Activated naive CD4-positive, alpha-beta T cell (primary cell): ENCODE measurements at places on chromosomes 11 and 22.

- no peak for DNase-seq
These were observed 90.7 kb upstream of the PHOX2A start for GRCh38 chr11:72334651-72335050.

GRCh38 chr11:121024989-121025388 is 1.1 kb downstream of the TBCEL start:
- DNase-seq, result no peak

DNA sequence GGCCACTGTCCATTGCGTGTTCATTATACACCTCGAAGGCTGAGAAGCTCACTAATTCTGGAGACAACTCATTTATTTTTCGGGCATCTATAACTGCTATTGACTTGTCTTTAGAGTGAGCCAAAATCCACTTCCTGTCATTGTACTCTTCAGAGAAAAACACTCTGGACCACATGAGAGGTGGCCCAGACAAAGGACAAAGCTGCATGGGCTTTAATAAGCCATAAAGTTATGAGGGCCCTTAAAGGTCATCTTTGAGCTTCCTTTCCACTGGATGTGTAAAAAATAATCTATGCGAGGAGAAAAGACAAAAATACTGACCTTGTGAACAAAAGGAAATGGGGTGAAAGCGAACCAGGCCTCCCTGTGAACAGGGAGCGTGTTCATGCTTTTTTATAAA is 63.5 kb upstream of the ZC3H12C start:
- DNase-seq, result no peak

- no peak for DNase-seq
These were observed 43.2 kb upstream of the ACCSL start for GRCh38 chr11:44004452-44005062.

GRCh38 chr11:124346311-124346955 is 26.4 kb upstream of the OR8D2 start:
- no peak for DNase-seq

- DNase-seq, result no peak
These were observed 46.4 kb downstream of the PAX6 start for GRCh38 chr11:31764766-31765165.

DNA sequence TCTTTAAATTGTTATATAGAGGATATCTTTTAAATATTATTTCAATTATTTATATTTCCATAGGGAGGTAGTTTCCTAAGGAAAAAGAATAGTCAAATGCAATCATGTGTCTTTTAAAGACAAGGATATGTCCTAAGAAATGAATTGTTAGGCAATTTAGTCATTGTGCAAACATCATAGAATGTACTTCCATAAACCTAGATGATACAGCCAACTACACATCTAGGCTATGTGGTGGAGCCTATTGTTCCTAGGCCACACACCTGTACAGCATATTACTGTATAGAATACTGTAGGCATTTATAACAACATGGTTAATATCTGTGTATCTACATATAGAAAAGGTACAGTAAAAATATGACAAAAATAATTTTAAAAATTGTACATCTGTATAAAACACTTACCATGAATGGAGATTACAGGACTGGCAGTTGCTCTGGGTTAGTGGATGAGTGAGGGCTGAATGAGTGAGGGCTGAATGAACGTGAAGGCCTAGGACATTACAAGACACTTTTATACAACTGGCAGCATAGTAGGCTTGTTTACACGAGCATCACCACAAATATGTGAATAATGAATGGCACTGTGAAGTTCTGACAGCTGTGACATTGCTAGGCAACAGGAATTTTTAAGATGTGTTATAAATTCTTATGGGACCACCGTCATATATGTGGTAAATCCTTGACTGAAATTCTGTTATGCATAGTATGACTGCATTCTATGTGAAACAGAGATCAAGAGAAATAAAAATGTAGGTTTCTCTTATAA is 1879.0 kb upstream of the RAG2 start:
- DNase-seq, result no peak

DNA sequence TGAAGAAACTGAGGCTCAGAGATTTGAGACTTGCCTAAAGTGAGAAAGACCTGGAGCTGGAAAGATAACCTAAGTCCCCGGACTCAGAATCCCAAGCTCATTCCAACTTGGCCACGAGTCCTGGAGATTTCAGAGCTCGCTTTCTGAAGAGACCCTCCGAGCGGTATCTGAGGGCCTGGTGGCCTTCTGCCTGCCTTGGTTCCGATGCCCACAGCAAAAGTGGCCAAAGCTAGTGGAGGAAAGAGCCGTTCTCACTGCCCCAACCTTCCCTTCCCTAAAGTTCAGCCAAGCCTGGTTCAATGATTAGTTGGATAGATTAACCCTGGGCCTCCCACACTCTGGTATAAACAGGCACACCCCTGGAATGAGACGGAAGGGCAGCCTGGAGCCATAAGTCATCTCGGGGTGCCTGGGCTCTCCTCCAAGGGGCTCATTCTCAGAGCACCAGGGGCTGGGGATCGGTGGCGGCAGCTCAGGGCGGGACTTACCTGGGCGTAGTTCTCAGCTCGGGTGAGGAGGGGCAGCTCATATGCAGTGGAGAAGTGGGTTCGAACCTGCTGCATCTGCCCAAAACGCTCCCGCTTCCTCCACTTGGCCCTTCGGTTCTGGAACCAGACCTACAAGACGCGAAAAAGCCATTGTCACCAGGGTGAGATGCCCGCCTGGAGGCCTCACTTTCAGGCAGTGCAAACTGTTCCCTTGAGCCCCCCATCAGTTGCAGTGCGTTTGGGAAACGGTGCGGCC is 42.8 kb downstream of the ALX4 start:
- no peak for DNase-seq

- DNase-seq, result no peak
These were observed 57.5 kb upstream of the PPARA start for GRCh38 chr22:46092670-46093410.

- no peak for DNase-seq
These were observed 10.6 kb downstream of the LTBP3 start for GRCh38 chr11:65547446-65548125.

GRCh38 chr11:65809496-65809895 is 22.6 kb downstream of the OVOL1 start:
- no peak for DNase-seq

DNA sequence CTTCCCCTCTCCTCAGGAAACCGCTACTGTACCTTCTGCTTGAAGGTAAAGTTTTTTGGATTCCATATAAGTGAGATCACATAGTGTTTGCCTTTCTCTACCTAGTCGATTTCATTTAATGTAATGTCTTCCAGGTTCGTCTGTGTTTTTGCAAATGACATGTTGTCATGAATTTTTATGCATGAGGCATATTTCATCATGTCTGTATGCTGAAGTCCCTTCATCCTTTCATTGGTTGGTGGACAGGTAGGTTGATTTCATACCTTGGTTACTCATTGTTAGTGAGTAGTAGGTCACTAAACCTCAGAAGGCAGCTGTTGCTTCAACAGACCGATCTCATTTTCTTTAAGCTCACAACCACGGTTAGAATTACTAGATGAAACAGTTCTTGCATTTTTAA is 60.3 kb downstream of the LRRC74B start:
- DNase-seq, result no peak

DNA sequence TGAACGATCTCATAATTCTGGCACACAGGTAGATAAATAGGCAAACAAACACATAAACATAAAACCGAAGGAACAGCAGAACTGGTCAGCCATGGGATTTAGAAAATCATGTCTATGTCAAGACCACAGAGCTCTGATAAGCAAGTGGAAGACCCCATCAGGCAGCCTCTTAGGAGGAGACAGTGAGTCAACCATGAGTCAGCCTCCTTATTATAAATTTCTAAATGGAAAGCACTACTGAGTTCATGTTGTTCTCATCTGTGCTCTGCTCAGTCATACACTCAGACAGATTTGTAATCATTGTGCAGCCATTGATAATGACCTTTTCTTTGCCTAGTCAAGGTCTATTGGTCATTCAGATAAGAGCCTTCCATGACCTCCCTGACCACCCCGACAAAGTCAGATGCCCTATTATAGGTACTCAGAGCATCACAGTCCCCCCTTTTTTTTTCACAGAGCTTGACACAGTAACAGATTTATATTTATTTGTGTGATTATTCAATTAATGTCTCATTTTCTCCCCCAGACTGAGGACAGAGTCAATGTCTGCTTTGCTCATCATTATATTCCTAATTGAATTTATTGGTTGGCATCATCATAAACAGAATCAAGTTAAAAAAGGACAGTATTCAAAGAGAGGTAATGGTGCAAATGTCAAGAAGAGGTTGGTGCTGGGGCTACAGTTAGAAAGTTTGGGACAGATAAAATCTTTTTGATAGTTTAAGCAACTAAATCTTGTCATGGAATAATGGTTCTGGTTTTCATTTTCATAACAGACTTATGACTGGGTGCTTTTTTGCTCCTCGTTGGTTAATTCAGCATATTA is 579.7 kb upstream of the CCDC90B start:
- no peak for DNase-seq

- DNase-seq, result no peak
These were observed 81.9 kb upstream of the HEPHL1 start for GRCh38 chr11:93939084-93939760.

DNA sequence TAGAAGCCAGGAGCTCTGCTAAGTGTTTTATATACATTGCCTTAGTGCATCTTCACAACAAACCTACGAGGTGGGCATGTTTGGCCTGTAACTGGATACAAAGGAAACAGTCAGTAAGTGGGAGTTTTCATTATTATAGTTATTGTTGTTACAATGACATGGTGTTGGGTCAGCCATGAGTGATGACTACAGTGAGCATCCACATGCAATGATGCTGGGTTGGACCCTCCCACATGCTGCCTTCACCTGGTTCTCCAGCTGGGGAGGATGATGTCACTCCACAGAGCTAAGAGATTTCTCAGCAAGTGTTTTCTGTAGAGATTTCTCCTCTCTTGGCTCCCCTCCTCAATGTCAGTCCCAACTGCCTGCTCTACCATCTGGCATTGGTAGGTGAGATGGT is 59.3 kb downstream of the EHF start:
- no peak for DNase-seq

GRCh38 chr11:35709376-35709775 is 46.8 kb downstream of the TRIM44 start:
- DNase-seq, result no peak

DNA sequence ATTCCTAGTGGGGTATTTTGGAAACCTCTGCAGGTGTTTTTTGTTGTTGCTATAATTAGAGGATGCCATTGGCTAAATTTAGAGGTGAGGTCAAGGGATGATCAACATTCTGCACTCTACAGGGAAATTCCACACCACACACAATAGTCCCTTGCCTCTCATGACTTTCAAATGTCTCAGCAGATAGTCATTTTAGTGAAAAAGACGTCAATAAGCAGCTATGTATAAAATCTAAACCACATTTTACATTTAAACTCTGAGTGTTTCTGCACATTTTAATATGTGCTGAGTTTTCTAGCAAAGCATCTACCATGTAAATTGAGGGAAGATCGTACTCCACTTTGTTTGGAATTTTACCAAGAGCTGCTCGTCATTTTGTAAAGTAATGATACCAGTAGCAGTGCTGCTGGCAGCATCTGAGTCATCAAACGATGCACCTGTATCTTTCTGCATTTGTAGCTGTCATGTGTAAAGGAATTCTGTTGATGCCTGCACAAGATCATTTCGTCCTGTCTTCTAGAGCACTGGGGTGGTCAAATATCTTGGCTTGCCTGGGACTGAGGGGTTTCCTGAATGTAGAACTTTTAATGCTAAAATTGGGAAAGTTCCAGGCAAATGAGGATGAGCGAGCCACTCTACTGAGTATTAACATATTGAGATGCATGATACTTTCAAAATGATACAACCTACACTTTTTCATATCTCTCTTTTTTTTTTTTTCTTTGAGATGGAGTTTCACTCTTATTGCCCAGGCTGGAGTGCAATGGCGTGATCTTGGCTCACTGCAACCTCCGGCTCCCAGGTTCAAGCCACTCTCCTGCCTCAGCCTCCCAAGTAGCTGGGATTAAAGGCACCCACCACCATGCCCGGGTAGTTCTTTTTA is 414.5 kb upstream of the SYN3 start:
- no peak for DNase-seq

DNA sequence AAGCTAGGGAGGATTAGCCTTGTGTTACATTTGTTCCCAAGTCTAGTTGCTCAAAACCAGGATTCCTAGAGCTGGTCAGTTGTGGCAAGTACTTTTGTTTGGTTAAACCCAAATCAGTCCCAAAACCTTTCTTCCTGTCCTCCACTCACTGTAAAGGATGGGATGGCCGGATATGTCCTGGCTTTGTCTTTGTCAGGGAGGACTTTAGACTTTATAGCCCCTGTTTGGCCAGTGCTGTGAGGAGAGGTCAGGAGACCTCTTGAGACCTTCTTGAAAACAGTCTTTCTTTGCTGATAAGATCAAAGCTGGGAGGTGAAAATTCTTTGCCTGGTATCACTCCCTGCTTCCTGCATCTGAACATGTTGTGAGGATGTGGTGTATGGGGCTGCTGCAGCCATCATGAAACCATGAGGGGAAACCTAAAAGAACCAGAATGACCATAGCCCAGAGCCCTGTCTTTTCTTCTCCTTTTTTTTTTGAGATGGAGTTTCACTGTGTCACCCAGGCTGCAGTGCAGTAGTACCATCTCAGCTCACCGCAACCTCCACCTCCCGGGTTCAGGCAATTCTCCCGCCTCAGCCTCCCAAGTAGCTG is 43.6 kb upstream of the FTH1 start:
- DNase-seq, result no peak

DNA sequence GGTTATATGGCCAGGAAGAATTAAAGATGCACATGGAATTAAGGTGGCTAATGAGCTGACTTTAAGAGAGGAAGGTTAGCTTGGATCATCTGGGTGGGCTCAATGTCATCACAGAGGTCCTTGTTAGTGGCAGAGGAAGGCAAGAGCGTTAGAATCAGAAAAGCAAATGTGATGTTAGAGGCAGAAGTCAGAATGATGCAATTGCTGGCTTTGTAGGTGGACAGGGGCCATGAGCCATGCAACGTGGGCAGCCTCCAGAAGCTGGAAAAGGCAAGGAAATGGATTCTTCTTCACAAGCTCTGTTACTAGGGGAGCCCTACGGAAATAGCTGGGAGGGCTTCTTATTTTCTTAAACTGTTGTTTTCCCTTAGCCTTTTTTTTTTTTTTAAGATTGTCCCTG is 2.3 kb upstream of the CBLIF start:
- DNase-seq, result no peak

DNA sequence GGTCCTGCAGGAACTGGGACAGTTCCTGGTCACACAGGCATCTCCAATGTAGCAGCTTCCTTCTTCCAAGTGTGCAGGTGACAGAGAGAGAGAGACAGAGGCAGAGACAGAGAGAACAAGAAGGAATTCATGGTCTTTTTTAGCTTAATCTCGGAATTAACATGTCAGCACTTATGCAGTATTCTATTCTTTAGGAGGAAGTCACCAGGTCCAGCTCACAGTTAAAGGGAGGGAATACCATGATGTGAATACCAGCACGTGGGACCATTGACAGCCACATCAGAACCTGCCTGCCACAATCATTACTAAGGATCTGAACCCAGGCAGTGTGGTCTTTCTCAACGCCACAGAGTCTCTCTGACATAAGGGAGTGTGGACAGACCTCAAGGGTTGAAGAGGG is 341.6 kb downstream of the MN1 start:
- DNase-seq, result no peak

GRCh38 chr11:26995701-26996460 is 2.0 kb downstream of the FIBIN start:
- DNase-seq, result no peak
